ENCODE measurements at places on chromosomes 11 and 22. TPM values are rescaled to one million over a fixed set of nuclear protein-coding genes. Genes with fewer than 3 reads are reported as not detected.

DNA sequence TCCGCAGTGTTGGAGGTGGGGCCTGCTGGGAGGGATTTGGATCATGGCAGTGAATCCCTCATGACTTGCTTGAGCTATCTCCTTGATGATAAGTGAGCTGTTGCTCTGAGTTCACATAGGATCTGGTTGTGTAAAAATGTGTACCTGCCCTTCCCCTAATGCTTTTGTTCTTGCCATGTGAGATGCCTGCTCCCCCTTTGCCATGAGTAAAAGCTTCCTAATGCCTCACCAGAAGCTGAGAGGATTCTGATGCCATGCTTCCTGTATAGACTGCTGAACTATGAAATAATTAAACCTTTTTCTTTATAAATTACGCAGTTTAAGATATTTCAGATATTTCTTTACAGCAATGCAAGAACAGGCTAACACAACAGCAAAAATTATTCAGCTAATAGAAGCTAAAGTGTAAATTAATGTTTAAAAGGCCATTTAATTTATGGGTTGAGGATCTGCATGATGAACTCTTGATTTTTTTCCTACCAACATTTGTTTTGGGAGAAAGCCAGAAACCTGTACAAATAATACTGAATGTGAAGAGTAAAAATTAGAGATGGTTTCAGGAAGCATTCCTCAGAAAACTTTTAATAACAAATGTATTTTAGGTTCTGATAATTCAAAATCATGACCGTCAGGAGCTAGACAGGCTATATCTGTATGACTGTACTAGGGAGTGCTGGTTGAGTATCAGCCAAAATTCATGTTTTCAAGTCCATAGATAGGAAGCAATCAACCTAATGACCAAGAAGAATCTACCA lies 177.5 kb upstream of the GRIA4 start:
- DNase-seq, result no peak

DNA sequence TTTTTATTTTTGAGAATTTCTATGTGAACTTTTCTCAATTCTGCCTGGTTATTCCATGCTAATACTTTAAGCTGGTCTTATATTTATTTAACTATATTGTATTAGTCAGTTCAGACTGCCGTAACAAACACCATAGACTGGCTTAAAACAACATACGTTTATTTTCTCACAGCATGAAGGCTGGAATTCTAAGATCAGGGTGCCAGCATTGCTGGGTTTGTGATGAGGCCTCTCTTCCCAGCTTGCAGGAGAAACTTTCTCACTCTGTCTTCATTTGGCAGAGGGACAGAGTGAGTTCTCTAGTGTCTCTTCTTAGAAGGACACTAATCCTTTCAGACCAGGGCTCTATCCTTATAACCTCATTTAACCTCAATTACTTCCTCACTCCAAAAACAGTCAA lies 16.2 kb upstream of the TEAD1 start:
- DNase-seq, result no peak

- no peak for DNase-seq
These were observed 182.9 kb upstream of the CTSC start for GRCh38 chr11:88520391-88520790.

GRCh38 chr11:15113381-15113780 lies 1.3 kb upstream of the INSC start:
- DNase-seq, result no peak

DNA sequence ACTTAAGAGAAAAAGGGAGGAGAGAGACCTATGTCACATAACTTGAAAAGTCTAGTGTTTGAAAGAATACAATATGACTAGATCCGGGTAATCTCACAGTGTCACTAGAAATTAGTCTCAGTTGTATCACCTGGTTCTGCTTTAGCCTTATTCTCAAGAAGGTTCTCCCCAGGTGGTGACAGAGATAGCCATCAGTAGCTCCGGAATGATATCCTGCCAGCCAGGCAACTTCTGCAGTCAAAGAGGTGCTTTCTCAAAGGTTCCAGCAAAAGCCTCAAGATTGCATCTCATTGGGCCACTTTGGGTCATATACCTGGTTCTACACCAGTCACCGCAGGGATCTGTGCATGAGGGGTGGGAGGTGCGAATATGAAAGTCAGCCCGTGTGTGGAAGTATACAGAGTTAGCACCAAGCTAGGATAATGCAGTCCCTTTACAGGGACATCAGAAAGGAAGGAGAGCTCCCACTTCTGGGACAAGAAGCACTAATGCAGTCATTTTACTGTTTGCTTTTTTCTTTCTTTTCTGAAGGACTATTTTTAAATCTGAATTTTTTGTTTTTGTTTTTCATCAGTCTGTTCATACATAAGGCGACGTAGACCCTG lies 61.1 kb downstream of the CYB5R2 start:
- DNase-seq, result no peak

- no peak for DNase-seq
These were observed 104.3 kb downstream of the MAML2 start for GRCh38 chr11:96238563-96239135.

- DNase-seq, result no peak
These were observed 308.8 kb downstream of the TBC1D22A start for GRCh38 chr22:47071078-47071806.

- no peak for DNase-seq
These were observed 69.3 kb downstream of the UVRAG start for GRCh38 chr11:75884321-75884720.

GRCh38 chr11:72307439-72307838 lies 63.5 kb upstream of the PHOX2A start:
- DNase-seq, result no peak

- DNase-seq, result peak; percentile 67
These were observed 18.8 kb upstream of the INCENP start for GRCh38 chr11:62104816-62105653.

- no peak for DNase-seq
These were observed 253.1 kb downstream of the FAT3 start for GRCh38 chr11:92477686-92478085.

GRCh38 chr11:120599816-120600420 lies 88.4 kb downstream of the GRIK4 start:
- DNase-seq, result peak; percentile 9

DNA sequence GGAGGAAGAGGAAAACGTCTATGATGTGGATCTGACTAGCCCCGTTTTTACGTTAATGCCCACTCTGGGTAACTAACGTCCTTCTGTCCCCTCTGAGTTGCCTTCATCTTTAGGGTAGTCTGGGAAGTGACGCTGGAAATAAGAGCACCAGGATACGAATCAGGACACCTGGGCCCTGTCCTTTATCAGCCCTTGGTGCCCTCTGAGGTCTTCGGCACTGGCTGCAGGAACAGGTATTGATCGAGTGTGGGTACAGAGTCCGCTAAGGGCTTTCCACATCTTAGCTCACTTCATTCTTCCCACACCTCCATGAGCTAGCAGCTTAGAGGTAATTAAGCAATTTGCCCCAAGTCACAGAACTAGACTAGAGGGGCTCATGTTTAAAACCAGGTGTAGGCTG lies 223.8 kb downstream of the DBX1 start:
- no peak for DNase-seq

MGAT3 gene
- total RNA-seq, result 1.1 TPM

TMPRSS13 gene
- total RNA-seq, result not detected

CDC42BPG gene
- total RNA-seq, result 2.6 TPM

UBQLN3 gene
- 0.79 TPM for total RNA-seq

RIBC2 gene
- total RNA-seq, result 0.60 TPM

TSKU gene
- 47.5 TPM for total RNA-seq

OR52E8 gene
- total RNA-seq, result not detected

RPLP2 gene
- total RNA-seq, result 4,103 TPM

LRFN4 gene
- 7.7 TPM for total RNA-seq

CSNK2A3 gene
- total RNA-seq, result 1.9 TPM
